ENCODE measurements at places on chromosomes 1 and 21.

- no peak for DNase-seq
Measured at GRCh38 chr1:55214212-55214933, 791 bp downstream of the USP24 start.

DNA sequence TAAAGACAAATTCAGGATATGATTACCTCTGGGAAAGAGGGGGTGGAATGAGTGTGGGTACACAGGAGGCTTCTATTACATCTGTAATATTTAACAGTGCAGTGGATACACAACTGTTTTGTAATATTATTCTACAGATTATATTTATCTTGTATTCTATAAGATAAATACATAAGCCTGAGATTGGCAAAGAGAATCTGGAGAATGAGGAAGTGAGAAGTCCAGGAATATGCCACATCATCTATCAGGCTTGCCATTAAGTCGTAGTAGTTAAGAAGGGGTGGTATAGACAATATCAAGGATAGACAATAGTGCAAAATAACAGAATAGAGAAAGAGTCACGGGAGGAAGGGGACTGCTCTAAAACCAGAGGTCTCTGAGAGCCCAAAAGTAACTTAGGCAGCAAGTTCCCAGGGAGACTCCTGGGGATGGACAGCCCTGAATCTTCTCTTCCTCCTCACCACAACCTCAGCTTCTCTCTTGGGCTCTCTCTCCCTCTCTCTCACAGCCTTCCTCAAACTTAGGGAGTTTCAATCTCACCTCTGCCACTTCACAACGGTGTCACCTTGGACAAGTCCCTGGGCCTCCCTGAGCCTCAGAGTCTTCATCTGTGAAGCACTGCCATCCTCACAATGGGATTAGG is 14.0 kb upstream of the PTAFR start:
- DNase-seq: peak; percentile 61

- DNase-seq: peak; percentile 77
Measured at GRCh38 chr1:15459771-15460707, 3.5 kb downstream of the CELA2A start.

DNA sequence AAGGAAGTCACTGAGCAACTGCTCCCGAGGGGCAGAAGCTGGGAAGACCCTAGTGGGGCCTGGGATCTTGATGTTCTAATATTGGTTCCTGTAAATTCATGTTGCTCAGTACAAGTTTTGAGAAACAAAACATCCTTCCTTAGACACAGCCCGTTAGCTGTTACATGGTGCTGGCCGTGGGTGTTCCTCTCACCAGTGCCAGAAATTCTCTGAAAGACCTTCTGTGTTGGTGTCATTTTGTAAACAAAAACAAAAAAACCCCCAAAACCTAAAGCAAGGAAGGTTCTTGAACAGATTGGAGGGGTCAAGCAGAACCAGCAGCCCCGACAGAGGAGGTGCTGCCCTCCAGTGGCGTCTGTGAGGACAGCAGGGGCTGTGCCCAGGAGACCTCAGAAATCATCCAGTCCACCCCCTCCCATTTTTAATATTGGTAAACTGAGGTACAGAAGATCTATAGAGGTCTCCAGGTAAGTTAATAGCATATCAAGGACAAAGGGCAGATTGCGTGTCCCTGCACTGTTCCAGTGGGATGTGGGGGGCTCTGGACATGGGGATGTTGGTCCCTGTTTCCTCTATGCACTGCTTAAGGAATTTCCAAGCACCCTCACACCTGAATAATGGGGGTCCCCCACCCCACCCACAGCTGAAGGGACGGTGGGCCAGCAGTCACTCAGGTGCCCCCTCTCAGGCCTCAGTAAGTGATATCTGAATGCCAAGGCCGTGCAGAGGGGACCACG is 38.2 kb downstream of the SLC2A7 start:
- DNase-seq: peak; percentile 33

GRCh38 chr21:25176637-25177412 is 430.5 kb downstream of the MRPL39 start:
- DNase-seq: peak; percentile 1

GRCh38 chr21:44994047-44994694 is 54.3 kb downstream of the SLX9 start:
- DNase-seq: no peak

- DNase-seq: no peak
Measured at GRCh38 chr1:24644100-24644384, 940 bp downstream of the SRRM1 start.

DNA sequence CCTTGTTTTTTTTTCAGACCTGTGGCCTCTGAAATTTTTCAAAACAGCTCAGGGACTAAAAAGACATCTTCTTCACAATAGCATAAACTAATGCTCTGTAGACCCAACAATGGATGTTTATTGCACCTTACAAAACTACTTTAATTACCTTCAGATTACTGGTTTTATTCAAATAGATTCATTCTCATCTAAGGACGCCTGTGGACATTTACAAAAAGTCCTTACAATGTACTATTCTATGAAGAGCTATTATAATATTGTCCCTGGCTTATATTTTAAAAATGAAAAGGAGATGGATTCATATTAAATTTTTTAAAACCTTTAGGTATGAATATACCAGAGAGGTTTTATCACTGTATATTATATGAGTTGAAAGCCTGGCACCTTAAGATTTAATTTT is 238.4 kb upstream of the NR5A2 start:
- no peak for DNase-seq

DNA sequence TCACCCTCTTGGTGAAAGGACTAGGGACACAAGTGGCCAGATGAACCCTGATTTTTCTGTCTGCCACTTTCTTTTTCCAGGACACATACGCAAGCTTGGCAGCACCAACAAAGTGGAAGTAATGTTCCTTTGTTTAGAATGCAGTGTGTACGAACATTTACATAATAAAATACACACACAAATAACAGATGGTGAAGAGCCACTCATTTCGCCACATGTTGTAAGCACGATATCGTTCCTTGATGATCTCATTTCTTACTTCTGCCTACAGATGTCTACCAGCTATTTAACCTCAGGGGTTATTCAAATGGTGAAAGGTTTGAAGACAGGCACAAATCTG is 670.2 kb upstream of the CXADR start:
- DNase-seq: no peak

GRCh38 chr1:94679332-94680038 is 137.9 kb upstream of the F3 start:
- DNase-seq: no peak

DNA sequence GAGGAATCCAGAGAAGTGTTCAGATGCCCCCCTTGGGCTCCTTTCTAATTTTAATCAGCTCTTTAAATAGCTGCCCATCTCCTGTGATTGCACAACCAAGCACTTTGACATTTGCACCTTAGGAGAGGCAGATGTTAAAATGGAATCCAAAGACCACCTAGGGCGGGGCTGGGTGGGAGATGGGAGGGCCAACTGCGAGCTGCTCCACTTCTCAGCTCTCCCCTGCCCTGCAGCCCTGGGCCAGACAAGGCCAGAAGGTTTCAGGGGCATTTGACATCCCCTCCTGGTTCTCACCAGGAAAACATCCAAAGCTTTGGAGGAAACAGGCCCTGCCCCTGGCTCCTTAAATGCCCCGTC is 106.9 kb downstream of the DHRS3 start:
- no peak for DNase-seq

DNA sequence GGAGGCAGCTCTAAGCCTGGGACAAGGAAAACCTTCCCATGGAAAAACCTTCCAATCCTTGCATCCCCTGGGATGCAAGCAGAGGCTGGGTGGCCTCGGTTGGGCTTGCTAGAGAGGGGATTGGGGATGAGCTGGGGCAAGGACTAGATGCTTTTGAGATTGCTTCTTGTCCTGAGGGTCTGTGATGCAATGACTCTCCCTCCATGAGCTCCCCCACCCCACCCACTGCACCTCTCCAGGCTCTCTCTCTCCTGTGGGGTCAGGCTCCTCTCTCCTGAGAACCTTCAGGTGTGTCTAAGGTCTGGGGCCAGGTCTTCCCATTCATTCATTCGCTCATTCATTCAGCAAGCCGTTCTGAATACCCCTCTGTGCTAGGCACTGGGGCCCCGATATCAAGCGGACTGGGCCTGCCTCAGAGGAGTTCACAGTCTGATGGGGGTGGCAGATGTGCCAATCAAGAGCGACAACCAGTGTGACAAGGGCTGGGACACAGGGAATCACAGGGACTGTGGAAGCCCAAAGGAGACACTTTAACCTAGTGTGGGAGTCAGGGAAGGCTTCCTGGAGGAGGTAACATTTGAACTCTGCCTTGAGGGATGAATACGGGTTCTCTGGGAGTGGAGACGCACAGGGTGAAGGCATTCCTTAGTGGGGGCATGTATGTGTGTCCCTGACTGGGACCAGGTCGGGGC is 6.5 kb downstream of the LDLRAD1 start:
- no peak for DNase-seq

GRCh38 chr21:30233228-30234020 is 17.5 kb upstream of the CLDN8 start:
- DNase-seq: no peak

DNA sequence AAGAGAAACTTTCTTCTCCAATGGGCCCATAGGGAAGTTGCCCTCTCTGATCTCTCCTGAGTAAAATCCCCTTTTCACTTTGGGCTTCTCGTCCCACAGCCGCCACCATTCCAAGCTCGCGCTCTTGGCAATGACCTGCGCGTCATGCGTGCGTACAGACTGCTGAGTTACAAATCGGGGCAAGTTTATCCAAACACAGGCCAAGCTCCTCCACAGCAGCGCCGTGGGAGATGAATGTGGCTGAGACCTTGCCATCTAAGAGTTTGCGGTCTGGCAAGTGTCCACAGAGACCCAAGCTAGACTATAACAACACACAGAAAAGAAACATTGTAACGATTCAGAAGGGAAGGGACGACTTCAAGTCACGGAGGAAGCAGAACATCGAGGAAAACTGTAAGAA is 116.3 kb upstream of the SOD1 start:
- DNase-seq: no peak

DNA sequence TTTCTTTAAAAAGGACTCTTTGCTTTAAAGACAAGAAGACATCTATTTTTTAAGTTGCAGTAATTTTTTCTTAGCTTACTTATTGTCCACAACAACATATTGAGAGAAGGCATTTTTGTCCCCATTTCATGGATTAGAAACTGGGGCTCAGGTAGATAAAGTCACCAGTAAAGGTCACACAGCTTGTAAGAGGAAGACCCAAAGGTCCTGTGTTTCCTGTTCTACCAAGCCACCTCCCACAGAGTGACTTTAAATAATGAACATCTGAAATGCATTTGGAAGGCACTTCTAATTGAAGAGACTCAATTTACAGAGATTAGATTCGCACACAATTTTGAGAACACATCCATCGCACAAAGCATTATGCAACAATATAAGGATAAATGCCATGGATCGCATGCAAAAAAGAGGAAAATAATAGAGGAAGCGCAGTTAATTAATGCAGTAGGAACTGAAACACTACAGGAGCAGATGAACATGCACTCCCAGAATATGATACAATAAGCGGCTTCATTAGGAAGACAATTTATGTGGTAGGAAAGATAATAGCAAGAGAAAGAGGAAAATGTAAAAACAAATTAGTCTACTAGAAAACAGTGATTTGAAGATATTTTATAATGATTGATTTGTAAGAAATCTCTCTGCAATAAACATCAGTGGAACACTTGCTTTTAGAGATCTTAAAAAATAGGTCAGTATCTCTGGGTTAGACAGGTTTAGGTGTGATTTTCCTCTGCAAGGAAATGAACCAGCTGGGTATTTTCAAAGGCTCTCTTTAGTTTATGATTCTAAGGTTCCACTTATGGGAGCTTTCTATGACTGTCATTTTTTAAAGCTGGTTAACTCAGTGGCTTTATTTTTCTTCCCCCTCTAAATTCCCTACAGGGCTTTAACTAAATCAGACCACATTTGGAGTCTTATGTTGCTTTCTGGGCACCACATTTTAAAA is 27.1 kb upstream of the CD2 start:
- DNase-seq: peak; percentile 49

DNA sequence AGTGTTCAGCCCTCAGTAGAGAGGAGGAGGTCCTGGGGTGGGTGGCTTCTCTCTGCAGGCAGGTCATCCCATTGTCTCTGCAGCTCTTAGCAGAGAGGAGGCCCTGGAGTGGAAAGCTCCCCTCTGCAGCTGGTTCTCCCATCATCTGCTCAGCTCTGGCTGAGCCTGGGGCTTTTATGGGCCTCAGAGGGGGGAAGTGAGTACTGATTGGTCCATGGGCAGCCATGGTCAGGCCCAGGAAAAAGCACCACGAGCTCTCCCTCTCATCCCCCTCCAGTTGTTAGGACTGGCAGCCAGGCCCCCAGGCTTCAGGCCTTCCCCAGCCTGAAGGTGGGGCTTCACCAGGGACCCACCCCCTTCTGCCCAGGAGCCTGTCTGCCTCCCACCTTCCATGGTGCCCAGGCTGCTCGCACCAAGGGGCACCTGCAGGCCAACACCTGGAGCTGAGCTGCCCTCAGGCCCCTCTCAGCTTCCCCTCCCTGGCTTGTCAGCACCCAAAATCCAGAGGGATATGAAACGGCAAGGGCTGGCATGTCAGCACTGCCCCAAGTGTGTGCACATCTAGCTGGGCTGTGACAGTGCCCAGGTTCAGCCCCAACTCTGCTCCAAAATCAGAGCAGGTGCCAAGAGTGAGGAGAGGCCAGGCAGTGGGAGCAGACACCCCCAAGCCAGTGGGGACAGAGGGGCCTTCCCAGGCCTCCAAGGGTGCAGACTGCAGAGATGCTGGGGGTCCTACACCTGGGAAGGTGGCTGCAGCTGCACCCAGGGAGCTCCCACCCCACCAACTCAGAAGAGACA is 449.0 kb downstream of the MATN1 start:
- no peak for DNase-seq

- peak; percentile 63 for DNase-seq
Measured at GRCh38 chr1:247465796-247466195, 7.9 kb upstream of the OR2B11 start.

DNA sequence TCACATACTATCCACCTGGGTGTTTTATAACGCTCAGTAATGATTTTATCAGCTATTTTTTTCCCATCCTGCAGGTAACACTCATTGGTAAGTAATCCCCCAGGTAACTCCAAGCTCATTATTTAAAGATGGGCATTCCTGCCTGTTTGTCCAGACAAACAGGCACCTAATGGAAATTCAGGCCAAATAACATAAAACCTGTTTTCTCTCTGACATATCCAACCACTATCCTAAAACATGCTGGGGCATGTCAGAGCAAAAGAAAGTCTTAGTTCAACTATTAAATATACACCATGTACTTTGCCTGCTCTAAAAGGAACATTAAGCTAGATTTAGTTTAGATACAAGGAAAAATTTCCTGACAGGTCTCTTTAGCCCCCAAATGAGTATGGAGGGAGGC is 987.7 kb downstream of the TTLL7 start:
- DNase-seq: no peak

DNA sequence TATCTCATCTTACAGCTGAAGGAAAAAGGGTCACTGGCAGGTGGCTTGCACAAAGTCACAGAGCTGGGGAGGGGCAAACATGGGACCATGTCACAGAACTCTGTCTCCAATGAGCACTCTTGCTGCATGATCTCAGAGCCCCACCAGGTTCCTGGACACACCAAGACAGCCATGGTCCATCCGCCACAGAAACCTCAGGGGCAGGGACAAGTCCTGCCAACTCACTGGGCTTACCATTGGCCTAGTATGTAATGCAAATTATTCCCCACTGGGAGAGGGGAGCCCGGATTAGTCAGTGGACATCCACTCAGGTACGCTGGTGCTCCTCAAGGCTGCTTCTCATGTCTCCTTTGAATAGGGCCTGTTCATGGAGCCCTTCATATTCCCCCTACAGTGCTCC is 14.2 kb downstream of the S100A7A start:
- no peak for DNase-seq

All from inflammatory macrophage treated with lipopolysaccharide for 4 hours (primary cell).